ENCODE measurements at places on chromosomes 7 and 10.

DNA sequence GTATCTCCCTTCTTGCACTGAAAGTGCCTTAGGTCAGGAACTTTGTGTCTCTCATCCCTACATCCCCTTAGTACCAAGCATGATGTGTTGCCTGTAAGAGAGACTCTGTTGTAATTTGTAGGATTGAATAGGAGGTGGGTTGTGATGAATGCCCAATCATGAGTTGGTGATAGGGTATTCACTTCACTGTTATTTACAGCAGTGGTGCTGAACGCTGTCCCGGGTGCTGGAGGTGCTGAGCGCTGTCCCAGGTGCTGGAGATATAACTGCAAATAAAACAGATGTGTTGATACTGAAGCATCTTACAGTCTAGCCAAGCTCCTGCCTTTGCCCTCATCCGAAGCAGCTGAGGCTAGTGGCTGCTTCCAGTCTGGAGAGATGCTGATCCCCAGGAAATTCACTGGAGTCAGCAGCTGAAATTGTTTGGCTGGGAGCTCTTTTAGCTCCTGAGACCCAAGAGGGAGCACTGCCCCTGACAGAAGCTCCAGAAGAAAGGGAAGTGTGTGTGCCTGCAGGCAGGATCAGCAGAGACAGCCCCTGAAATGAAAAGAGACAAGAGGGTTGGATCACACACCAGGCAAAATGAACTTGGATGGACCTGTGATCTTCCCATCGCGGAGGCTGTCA is 183.4 kb downstream of the SORCS3 start:
- H3K36me3 ChIP-seq: no peaks in the 10 kb centered on the region
- no peak overlapping the region for H3K4me3 ChIP-seq
- DNase-seq: no peak
- no peaks in the 10 kb centered on the region for H3K4me1 ChIP-seq
- H3K27me3 ChIP-seq: no peaks in the 10 kb centered on the region

- H3K4me3 ChIP-seq: peak overlapping the region; percentile 76
- H3K27ac ChIP-seq: no peak overlapping the region
Observed at GRCh38 chr7:4809091-4809591, 33.7 kb downstream of the AP5Z1 start.

DNA sequence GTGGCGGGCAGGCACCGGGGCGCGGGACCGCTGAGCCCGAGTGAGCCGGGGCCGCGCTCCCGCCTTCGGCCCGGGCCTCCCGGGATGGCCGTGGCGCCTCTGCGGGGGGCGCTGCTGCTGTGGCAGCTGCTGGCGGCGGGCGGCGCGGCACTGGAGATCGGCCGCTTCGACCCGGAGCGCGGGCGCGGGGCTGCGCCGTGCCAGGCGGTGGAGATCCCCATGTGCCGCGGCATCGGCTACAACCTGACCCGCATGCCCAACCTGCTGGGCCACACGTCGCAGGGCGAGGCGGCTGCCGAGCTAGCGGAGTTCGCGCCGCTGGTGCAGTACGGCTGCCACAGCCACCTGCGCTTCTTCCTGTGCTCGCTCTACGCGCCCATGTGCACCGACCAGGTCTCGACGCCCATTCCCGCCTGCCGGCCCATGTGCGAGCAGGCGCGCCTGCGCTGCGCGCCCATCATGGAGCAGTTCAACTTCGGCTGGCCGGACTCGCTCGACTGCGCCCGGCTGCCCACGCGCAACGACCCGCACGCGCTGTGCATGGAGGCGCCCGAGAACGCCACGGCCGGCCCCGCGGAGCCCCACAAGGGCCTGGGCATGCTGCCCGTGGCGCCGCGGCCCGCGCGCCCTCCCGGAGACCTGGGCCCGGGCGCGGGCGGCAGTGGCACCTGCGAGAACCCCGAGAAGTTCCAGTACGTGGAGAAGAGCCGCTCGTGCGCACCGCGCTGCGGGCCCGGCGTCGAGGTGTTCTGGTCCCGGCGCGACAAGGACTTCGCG is 534 bp downstream of the FZD9 start:
- no peak for DNase-seq
- peak overlapping the region; percentile 66 for H3K4me3 ChIP-seq
- H3K4me1 ChIP-seq: no peaks in the 10 kb centered on the region
- no peak overlapping the region for H3K27ac ChIP-seq
- H3K27me3 ChIP-seq: peaks cover 2% of the 10 kb centered on the region

DNA sequence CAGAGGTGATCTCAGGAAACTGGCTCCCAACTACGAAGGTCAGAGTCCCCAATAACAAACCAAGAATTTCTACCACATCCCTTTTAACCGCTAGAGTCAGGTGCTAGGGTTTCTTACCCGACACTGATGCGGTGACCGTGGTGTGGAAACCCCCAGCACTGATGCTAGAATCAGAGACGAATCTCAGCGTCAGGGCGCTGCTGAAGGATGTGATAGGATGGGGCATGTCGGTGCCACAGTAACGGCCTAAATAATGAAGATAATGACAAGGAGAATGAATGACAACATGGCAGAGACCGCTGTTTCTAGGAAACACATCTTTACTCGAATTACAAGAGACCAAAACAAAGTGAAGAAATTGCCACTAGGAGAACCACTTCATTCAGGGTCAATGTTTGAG is 131.1 kb upstream of the RSU1 start:
- H3K36me3 ChIP-seq: no peaks in the 10 kb centered on the region
- H3K4me1 ChIP-seq: peaks cover 9% of the 10 kb centered on the region
- DNase-seq: no peak
- H3K4me3 ChIP-seq: peak overlapping the region; percentile 14
- H3K27ac ChIP-seq: no peak overlapping the region
- no peaks in the 10 kb centered on the region for H3K27me3 ChIP-seq

DNA sequence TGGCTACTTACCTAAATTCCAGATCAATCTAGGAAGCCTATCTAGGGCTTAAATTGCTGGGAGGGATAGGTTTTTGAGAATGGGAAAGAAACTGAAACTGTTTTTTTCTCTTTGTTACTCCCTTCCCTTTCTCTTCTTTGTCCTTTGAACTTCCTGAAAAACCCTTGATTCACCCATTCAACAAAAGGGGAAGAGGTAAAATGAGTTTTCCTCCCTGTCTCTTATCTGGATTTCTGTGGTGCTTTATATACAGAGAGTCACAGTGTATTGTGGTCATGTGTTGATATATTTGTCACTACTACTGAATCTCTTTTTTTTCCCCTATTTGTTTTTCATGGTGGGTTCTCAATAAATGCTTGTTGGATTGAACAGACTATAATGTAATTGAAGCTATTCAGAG is 19.8 kb upstream of the NUP205 start:
- H3K36me3 ChIP-seq: no peaks in the 10 kb centered on the region
- DNase-seq: no peak
- H3K4me3 ChIP-seq: no peak overlapping the region
- H3K27ac ChIP-seq: no peak overlapping the region

- no peak overlapping the region for H3K27ac ChIP-seq
- no peaks in the 10 kb centered on the region for H3K4me1 ChIP-seq
- no peak for DNase-seq
- peaks cover under 1% of the 10 kb centered on the region for H3K36me3 ChIP-seq
Observed at GRCh38 chr7:94567396-94567795, 57.8 kb downstream of the CASD1 start.

DNA sequence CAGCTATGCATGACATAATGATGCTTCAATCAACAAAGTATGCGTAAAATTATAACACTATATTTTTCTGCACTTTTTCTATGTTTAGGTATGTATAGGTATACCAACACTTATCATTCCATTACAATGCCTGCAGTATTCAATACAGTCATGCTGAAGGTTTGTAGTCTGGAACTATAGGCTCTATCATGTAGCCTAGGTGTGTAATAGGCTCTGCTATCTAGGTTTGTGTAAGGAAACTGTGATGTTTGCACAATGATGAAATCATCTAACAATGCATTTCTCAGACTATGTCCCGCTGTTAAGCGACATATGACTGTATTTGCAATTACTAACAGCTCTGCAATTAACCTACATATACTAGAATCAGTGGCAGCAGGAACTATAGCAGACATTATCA is 1447.5 kb downstream of the GATA3 start:
- no peaks in the 10 kb centered on the region for H3K4me1 ChIP-seq
- no peaks in the 10 kb centered on the region for H3K36me3 ChIP-seq
- DNase-seq: no peak
- no peak overlapping the region for H3K27ac ChIP-seq
- H3K27me3 ChIP-seq: no peaks in the 10 kb centered on the region

GRCh38 chr7:6221340-6222319 is 50.8 kb downstream of the CYTH3 start:
- DNase-seq: peak; percentile 74
- H3K27me3 ChIP-seq: no peaks in the 10 kb centered on the region
- peaks cover 15% of the 10 kb centered on the region for H3K4me1 ChIP-seq
- peak overlapping the region; percentile 70 for H3K27ac ChIP-seq
- H3K36me3 ChIP-seq: no peaks in the 10 kb centered on the region

DNA sequence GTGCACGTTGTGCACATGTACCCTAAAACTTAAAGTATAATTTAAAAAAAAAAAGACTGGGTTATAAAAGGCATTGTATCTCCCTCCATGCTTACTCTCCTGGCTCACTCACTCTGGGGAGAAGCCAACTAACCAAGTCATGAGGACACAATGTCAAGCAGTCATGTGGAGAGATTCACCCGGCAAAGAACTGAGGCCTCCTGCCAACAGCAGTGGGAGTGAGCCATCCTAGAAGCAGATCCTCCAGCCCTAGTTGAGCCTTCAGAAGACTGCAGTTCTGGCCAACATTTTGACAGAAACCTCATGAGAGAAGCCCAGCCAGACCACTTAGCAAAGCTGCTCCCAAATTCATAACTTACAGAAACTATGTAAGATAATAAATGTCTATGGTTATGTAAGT is 521.7 kb upstream of the FZD8 start:
- H3K27me3 ChIP-seq: no peaks in the 10 kb centered on the region
- H3K36me3 ChIP-seq: no peaks in the 10 kb centered on the region
- no peaks in the 10 kb centered on the region for H3K4me1 ChIP-seq

GRCh38 chr7:116512520-116513188 is 12.2 kb upstream of the CAV1 start:
- peaks cover 24% of the 10 kb centered on the region for H3K4me1 ChIP-seq
- peak overlapping the region; percentile 96 for H3K4me3 ChIP-seq
- peak overlapping the region; percentile 81 for H3K27ac ChIP-seq
- no peaks in the 10 kb centered on the region for H3K36me3 ChIP-seq
- peaks cover 7% of the 10 kb centered on the region for H3K27me3 ChIP-seq

DNA sequence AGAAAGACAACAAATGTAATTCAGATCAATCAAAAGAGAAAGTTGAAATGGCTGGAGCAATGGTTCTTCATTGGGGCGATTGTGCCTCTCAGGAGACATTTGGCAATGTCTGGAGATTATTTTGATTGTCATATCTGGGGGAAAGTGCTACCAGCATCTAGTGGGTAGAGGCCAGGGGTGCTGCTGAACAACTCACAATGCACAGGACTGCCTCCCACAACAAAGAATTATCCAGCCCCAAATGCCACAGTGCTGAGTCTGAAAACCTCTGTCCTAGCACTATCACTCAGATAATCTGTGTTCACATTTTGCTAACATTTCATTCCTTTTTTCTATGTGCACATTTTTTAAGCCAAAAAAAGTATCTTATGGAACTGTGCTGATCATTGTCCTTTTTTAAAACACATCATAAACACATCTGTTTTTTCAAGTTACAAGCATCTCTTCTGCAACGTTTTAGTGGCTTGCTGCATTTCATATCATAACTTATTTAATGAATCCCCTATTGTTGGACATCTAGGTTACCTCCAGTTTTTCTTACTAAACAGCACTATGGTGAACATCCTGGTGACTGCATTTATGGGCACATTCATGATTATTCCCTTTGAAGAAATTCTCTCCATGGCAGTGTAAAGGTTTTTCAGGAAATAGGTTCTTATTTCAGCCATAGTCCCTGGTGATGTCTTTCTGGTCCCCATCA is 114.2 kb downstream of the C10orf105 start:
- DNase-seq: no peak
- H3K4me1 ChIP-seq: no peaks in the 10 kb centered on the region

GRCh38 chr10:84825330-84825729 is 496.9 kb downstream of the CCSER2 start:
- DNase-seq: no peak
- no peaks in the 10 kb centered on the region for H3K4me1 ChIP-seq
- peaks cover 5% of the 10 kb centered on the region for H3K27me3 ChIP-seq
- H3K36me3 ChIP-seq: no peaks in the 10 kb centered on the region
- H3K4me3 ChIP-seq: no peak overlapping the region
- H3K27ac ChIP-seq: no peak overlapping the region

DNA sequence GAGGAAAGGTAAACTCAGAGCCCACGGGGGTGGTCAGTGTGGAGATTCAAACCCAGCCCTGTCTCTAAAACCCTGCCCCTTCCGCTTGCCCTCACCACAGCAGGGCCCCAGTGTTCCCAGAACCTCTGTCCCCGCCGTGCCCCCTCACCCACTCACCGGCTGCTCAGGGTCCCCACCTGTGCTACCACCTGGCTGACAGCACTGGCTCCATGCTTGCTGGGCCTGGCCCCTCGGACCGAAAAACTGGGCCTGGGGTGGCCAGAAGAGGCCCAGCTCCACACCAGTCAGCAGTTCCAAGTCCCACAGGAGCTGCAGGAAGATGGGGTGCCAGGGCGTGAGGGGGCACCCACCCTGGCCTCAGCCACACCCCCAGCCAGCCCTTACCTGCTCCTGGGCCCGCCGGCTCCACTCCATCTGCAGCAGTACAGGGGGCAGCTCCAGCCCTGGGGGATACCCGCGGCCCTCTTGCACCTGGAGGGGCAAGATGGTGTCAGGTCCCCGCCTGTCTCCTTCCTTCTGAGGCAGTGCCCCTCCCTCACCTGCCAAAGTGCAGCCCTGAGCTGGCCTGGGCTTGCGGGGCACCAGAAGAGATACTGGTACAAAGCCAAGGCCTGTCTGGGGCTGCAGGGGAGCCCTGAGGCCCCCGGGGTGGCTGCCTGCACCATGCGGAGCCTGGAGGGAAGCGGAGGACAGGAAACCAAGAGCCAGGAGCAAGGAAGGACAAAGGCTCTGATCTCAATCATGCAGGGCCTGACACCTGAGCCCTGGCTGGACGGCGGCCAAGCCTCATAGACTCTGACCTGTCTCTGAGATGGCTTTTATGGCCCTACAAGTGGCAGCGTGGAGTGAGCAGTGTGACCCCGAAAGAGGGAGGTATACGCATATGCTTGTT is 11.7 kb downstream of the ATP6V1F start:
- no peaks in the 10 kb centered on the region for H3K36me3 ChIP-seq
- peaks cover 6% of the 10 kb centered on the region for H3K4me1 ChIP-seq
- no peak overlapping the region for H3K4me3 ChIP-seq
- DNase-seq: no peak
- no peak overlapping the region for H3K27ac ChIP-seq

All from natural killer cell treated with Interleukin-12 subunit alpha and Interleukin-12 subunit beta and Interleukin-15 and Interleukin-18, amount 100 ng/mL, for 72 hours (primary cell).